ENCODE measurements at places on chromosomes 3 and 15. TPM values are rescaled to one million over a fixed set of nuclear protein-coding genes. Genes with fewer than 3 reads are reported as not detected.

TGM5 gene
- 4.1 TPM for total RNA-seq

TRIM59 gene
- total RNA-seq = 17.1 TPM

HYAL1 gene
- total RNA-seq = 1.1 TPM

TCF12 gene
- 184 TPM for total RNA-seq

- DNase-seq = no peak
These were observed 234.8 kb downstream of the NR2F2 start for GRCh38 chr15:96565266-96565665.
